ENCODE measurements at places on chromosomes 1 and 21.

DNA sequence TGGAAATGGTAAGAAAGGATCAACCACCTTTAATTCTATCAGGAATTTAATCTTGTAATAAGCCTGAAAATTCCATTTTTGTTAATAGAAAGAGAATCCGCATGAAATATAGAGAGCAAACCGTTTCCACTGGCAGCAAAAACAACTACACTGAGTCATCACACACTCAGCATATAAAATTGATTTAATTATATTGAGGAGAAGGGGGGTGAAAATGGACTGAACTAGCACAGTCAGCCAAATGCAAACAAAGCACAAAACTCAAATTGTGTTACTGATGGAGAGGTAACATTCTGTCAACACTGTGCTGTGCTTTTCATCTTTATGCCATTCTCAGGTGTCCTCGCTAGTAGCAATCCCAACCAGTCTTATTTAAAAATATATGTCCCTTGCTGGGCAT, 1583.9 kb downstream of the MRPL39 start:
- DNase-seq: no peak

DNA sequence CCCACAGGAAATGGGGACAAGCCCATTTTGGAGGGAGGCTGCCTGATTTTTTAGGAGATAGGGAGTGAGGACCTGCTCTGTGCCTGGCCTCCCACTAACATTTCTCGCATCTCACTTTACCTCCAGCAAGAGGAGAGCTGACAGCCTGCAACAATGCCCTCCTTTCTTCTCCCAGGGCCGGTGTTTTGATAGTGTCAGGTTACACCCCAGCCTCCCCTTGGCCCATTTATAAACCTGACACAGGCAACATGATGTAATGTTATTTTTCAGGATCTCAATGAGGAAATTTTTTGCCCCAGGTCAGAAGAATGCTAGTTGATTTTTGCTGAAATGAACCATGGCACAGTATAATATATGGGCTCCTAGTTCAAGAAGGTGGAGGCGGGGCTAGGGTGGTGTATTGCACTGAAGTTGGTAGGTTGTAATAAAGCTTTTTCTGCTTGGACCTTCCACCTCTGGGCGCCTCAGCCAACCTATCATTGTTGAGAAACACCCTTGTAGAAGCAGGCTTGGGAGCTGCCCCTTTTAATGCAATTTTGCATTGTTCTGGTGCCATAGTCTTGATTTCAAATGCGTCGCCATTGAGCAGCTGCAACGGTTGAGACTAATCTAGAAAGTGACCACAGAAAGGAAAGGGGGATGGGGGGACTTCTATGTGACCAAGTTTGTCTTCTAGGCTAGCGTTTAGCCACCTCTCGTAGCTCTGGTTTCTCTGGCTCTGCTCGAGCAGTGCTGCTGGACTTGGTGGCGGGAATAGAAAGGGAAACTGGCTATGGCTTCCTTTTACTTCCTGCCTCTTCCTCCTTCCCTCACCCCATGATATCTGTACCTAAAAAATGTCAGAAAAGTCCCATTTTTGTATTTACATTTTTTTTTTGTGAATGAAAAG, 53.0 kb downstream of the PBX1 start:
- DNase-seq: no peak

DNA sequence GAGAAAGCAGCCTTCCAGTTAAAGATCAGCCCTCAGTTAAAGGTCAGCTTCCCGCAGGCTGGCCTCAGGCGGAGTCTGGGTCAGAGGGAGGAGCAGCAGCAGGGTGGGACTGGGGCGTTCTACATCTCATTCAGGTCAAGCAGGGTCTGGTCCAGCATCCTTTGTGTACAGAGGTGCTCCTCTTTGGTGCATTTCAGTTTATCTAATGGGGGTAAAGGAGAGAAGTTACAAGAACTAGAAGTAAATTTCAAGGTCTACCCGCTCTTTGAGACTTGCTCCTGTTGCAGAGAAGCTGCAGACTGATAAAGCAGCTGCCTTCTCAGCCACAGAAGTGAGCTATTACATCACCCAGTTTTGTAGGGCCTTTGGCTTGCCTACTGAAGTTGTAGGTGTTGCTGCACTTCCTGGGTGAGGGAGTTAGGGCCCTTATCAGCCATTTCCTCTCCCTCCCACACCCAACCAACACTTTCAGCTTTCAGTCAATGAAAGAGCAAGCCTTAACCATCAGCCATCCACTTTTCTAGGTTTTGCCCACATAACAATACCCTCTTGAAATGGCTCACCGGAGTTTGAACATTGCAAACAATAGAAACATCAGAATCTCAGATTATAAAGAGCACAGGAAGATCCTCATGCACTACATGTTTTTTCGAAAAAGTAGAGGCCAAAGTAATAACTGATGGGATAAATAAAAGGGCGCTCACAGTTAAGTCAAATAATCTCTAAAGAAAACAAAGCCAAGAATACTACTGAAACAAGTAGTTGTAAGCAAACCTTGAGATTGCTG, 2.8 kb upstream of the NUP210L start:
- no peak for DNase-seq

GRCh38 chr1:201593200-201593921, 54.4 kb downstream of the NAV1 start:
- no peak for DNase-seq

DNA sequence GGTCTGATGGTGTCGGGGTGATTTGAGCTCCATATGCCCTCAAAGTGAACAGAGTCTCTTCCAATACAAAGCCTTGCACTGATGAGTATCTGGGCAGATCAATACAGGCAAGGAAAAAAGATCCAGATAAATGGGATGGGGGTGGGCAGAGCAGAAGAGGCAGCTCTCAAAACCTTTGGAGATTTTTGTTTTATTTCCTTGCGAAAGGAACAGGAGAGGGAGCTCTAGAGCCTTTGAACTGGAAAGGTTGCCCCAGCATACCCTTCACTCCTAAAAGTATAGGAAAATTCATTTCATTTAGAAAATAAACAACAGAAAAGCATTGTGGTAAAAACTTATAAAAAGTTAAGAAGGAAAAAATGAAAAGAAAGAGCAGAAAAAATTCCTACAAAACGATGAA, 31.4 kb upstream of the OLIG2 start:
- DNase-seq: peak; percentile 11

DNA sequence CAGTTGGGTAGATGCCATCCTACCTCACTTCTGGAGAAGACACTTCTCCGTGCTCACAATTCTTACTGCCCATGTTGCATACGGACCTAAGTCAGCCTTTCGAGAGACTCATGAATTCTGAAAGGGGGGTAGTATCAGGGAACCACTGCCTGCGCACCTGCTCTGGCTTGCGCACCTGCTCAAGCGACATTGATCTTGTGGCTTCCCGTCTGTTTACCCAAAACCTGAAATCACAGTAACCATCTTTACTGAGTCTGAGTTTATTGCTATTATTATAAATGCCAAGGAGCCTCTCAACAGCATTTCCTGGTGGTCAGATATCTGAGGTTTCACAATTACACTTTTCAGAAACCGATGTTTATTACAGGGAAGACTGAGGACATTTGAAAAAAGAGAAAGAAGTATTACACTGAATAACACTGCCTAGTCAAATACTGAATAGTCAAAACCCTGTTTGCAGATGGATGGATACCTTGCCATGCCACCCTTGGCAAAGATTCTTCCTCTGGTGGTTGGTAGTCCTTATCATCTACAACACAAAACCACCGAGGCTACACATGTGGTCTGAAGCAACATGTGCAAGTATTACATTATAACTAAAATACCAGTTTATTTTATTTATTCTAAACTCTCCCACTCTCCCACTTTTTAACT, 208.7 kb downstream of the SIPA1L2 start:
- DNase-seq: no peak

GRCh38 chr1:167722152-167722869, 529 bp downstream of the MPZL1 start:
- DNase-seq: peak; percentile 54

DNA sequence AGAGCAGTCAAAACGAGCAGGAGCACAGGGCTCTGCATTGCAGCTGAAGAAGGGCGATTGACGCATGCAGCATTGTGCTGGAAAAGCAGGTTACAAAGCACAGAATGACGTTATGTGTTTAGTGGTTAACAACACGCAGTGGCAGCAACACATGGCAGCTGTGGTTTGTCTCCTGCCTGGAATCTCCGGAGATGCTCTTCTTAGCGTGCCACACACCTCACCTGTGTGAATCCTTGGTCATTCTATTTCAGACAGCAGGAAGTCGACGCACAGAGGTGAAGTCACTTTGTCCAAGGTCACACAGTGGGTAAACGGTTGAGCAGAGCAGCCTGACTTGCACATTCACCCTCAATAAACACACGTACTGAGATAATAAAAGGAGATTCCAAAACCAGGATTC, 14.7 kb downstream of the OBSCN start:
- no peak for DNase-seq

DNA sequence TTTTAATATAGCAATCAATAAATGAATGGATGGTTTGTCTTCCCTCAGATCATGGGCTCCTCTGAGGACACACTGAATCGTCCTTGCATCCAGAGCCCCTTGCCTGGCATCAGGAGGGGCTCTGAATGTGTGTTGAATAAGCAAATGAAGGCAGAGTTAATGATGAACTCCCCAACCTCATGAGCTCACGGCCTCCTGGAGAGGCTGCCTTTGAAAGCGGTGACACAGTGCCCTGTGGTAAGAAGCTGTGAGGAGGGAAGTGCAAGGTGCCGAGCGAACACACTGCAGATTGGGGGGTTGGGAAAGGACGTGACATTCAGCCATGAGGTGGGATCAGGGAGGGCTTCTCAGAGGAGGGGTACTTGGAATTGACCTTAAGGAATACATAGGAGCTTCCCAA, 3.2 kb upstream of the PARS2 start:
- DNase-seq: no peak

DNA sequence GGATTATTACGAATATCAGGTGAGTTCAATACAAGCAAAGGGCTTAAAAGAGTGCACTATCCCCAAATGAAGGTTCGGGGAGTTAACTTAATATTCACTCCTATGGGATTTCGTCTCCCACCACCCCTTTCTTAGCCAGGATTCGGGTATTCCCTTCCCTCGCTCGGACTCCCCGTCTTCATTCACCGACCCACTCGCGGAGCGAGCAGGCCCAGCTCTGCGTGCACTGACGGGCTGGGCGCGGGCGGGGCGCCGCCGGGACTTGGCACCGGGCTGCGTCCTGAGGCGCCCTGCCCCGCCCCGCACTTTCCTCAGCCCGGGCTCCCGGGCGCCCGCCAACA, 7.7 kb upstream of the MPZL1 start:
- DNase-seq: no peak

DNA sequence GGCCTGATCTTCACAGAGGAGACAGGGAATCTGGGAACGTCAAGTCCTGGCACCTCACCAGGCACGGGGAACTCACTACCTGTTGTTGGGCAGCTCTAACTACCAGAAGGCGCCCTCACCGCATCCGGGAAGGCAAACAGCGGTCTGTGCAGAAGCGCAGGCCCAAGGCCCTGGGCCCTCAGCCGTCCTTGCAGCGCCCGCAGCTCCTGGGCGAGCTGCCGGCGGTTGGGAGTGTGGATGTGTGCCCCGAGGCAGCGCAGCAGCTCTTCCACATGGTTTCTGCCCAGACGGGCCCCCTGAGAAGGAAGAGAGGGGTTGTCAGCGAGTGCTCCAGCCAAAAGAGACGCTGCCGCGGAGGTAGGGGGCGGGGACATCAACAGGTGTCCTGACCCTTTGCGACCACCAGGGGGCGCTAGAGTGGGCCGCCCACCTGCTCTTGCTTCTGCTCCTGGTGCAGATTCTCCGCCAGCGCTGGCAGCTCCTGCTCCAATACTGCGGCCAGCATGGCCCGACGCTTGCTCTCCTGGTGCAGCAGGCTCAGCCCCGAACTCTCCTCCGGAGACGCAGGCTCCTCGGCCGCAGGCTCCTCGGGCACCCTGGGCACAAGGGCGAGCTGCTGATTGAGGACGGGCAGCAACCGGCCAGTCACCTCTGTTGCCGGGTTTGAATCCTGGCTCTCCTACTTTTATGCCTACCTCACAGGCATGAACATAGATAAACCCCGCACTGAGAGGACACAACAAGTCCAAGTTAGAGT, 9.3 kb downstream of the MAP3K6 start:
- peak; percentile 73 for DNase-seq

DNA sequence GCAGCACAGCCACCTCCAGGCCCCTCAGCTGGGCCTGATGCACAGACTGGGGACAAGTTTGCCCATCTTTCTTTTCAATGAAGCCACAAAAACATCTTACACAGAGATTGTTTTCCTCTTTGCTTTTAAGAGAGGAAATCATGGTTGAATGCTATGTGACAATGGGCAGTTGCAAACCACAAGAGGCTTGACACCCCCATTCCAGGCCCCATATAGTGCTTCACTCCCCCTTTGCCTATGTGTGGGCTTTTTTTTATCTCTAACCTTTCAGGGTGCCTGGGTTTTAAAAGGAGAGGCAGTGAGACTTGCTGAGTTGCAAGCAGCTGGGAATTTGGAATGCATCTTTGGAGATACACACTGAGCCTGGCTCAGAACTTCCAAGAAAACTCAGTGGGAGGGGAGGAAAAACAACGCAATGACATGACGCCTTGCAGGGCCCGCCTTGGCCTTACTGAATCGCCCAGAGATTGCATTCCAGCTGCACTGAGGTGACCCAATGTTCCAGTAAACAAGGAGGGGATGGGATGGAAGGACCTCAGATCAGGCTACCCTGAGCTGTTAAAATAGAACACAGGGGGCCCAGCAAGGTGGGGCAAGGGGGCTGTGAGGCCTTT, 145.2 kb upstream of the ZNF648 start:
- no peak for DNase-seq

DNA sequence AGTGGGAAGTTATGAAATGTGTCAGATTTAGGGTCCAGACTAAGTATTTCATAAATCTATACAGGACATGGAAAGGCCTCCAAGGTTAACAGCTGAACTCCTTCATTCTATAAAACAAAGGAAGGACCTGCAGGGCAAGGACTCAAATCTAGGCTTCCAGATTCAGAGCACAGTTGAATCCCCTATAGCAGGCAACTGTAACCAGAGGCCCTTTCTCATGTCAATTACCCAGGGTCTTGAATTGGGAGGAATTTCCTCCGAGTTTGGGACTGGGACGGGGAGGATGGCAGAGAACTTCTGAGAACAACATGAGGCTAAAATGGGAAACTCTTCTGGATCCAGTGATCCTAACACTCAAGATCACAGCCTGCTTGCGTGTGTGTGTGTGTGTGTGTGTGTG, 112.9 kb upstream of the BEND5 start:
- DNase-seq: no peak

DNA sequence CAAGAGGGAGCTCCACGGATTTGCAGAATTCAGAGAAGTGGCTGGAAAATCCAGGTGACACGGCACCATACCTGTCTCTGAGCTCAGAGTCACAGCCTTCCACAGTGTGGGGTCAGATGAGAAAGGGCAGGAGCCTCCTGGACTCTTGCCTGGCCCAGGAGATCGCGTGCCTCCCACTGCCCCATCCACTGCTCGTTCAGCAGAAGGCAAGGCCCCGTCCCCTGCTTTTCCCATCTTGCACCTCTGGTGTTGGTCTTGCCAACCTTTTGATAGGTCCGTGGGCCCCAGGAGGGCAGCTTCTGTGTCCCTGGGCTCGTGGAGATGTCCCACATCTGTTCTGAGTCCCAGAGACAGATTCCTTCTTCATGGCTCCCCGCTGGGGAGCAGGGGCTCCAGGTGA, 83.7 kb upstream of the VAMP3 start:
- DNase-seq: no peak

DNA sequence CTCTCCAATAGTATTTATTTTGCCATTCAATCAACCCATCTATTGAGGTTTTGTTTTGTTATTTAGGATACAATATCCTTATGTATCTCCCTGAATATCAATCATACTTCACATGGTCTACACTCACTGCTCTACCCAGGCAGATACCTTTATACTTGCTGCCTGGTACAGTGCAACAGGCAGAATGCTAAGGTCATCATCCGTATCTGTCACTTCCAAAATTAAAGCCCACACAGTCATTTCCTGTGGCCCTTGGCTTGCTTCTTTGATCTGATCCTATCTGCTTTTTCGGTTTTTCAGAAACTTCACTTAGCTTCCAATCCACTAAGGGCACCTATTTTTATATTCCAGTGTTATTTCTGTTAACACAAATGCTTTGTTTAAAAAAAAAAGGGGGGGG, 22.3 kb upstream of the ZZZ3 start:
- DNase-seq: no peak
